ENCODE measurements at places on chromosomes 6 and 20. TPM values are rescaled to one million over a fixed set of nuclear protein-coding genes. Genes with fewer than 3 reads are reported as not detected.

Gene LRRC1
- total RNA-seq: 2.5 TPM

GRCh38 chr6:17584241-17584803 lies 15.8 kb upstream of the FAM8A1 start:
- no peaks in the 10 kb centered on the region for H3K36me3 ChIP-seq
- no peak for DNase-seq
- H3K4me1 ChIP-seq: peaks cover 5% of the 10 kb centered on the region
- no peak overlapping the region for H3K27ac ChIP-seq
- no peaks in the 10 kb centered on the region for H3K27me3 ChIP-seq

GRCh38 chr6:31544676-31545075 lies 1.7 kb downstream of the ATP6V1G2 start:
- H3K4me3 ChIP-seq: no peak overlapping the region
- peaks cover under 1% of the 10 kb centered on the region for H3K36me3 ChIP-seq
- H3K4me1 ChIP-seq: peaks cover 43% of the 10 kb centered on the region

DNA sequence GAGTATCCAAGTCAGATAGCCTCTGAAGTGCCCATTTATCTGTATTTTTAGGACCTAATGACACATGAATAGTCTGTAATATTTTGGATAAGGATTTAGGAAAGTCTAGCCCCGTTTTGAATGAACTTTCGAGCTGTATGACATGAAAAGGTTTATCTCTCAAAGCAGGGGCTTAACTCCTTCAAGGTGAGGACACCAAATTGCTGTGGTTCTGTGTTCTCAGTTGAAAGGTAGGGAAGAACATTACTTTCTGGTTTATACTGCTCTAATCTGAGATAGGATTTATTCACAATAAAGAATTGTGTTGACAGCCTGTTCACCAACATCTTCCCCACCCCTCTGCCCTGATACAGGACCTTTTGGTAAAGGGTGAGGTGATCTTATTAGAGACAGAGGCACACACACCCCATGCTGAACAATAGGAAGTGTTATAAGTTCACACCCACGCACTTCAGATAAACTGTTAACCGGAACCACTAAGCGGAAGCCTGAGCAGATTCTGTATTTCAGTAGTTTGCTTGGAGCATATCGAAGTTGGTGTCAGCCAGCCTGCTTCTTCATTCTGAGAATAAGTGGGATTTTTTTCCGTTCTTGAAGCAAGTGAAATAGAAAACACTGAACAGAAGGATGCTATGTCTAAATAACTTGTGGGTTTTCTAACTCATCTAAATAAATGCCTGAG lies 223.3 kb downstream of the TMEM242 start:
- H3K4me3 ChIP-seq: peak overlapping the region; percentile 15
- H3K27me3 ChIP-seq: no peaks in the 10 kb centered on the region
- H3K4me1 ChIP-seq: peaks cover 28% of the 10 kb centered on the region
- H3K27ac ChIP-seq: peak overlapping the region; percentile 36
- no peaks in the 10 kb centered on the region for H3K36me3 ChIP-seq

- no peak for DNase-seq
- H3K36me3 ChIP-seq: no peaks in the 10 kb centered on the region
- no peak overlapping the region for H3K27ac ChIP-seq
- H3K4me1 ChIP-seq: no peaks in the 10 kb centered on the region
- H3K4me3 ChIP-seq: no peak overlapping the region
- H3K27me3 ChIP-seq: no peaks in the 10 kb centered on the region
Observed at GRCh38 chr6:51640021-51640420, 447.4 kb downstream of the PKHD1 start.

- no peak overlapping the region for H3K4me3 ChIP-seq
- H3K27me3 ChIP-seq: no peaks in the 10 kb centered on the region
- H3K4me1 ChIP-seq: no peaks in the 10 kb centered on the region
Observed at GRCh38 chr6:97470322-97470721, 187.3 kb upstream of the MMS22L start.

Gene TSPO2
- total RNA-seq: not detected

Gene TMEM239
- not detected for total RNA-seq
